Activated gamma-delta T cell (primary cell): ENCODE measurements at places on chromosomes 16 and 17.

GRCh38 chr16:16850274-16850673 is 471.3 kb downstream of the NPIPA7 start:
- no peak for DNase-seq

GRCh38 chr16:65842067-65842466 is 524.4 kb upstream of the CDH5 start:
- no peak for DNase-seq

DNA sequence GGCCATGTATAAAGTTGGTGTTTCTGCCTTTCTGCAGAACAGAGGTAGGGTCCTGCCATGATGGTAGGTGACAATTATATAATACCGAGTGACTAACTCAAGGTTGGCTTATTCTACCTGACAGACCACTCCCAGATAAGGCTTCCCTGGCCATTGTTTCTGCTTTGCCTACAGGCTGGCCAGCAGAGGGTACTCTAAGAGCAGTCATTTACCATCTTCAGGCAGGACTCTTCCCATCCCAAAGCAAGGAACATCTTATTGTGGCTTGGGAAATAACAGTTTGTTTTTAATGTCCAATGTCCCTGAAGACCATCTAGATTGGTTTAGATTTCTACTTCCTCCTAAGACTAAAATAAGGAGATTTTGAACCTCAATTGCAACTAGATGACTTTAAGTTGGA is 74.1 kb downstream of the SNX11 start:
- no peak for DNase-seq

GRCh38 chr16:65101009-65101408 is 20.9 kb downstream of the CDH11 start:
- no peak for DNase-seq

DNA sequence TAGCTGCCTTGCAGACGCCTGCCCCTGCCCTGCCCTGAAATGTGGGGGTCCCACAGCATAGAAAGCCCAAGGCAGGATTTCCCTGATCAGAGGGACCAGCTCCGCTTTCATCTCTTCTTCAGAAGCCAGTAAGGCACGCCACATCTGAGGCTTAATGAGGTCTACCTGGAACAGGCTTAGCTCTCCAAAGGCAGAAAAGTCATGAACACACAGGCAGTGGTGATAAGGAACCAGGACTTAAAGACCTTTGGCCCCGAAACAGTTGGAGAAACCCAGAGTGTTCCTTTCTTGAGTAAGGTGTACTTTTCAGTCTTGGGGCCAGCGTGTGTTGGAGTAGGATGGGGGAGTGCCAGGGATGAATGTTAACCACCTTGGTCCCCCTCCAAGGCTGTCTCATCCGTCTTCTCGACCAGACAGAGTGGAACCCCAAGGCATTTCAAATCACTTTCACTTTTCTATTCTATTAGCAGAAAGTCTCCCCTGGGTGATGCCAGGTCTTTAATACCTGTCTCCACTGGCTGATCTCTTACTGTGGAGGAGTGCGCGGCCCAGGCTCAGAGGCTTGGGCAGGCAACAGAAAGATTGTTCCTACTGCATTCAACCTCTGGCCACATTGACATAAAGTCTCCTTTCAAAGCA is 43.9 kb downstream of the TMEM186 start:
- DNase-seq: no peak

- DNase-seq: no peak
Observed at GRCh38 chr17:73089322-73090317, 2.9 kb downstream of the SLC39A11 start.

DNA sequence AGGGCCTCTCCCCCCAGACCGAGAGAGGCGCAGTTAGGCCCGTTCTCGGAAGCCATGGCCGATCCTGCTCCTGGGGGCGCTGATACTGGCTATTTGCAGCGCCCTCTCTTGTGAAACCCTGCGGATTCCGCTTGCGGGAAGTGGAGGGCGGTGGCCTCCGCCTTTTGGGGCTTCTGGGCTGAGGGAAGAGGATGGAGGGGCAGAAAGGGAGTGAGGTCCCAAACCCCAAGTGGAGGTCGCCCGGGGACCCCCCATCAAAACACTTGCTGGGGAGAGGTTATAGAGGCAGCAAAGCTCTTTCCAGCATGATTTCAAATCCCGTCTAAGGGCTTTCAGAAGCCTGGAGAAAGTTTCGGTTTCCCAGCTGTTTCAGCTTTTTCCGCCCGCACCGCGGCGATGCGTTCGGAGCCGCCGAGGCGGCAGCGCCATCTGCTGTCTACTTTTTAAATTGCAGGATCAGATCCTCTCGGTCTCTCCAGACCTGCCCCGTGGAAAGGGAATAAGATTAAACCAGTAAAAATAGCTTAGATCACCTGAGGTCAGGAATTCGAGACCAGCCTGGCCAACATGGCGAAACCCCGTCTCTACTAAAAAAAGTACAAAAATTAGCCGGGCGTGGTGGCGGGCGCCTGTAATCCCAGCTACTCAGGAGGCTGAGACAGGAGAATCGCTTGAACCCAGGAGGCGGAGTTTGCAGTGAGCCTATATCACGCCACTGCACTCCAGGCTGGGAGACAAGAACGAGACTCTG is 15.8 kb downstream of the SNX20 start:
- peak; percentile 23 for DNase-seq

DNA sequence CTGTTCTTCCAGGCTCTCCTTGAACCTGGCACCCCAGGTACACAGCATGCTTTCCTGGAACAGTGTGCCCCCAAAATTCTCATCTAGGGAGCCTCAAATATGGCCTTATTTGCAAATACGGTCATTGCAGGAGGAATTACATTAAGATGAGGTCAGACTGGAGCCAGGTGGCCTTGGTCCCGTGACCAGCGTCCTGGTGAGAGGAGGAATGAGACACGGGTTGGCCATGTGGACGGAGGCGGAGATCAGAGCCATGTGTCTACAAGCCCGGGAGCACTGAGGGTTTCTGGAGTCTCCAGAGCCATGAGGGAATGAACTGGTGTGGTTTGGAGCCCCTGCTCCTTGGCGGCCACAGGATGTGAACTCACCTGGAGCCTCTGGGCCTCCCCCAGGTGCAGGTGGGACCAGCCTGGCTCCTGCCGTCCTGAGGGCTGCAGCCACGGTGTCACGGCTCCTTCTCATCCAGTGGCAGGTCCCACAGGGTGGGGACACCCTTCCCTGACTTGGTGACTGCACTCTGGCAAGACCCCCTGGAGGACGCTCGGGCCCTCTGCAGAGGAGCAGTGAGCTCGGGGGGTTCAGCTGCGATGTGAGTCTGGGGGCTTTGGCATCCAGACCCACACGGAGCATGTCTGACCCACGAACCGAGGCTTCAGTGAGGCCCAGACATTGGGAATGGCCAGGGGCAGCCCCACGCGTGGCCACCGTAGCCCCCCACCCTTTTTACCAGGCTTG is 21.8 kb upstream of the GNG13 start:
- DNase-seq: no peak

GRCh38 chr17:11637796-11638195 is 39.5 kb downstream of the DNAH9 start:
- DNase-seq: no peak

DNA sequence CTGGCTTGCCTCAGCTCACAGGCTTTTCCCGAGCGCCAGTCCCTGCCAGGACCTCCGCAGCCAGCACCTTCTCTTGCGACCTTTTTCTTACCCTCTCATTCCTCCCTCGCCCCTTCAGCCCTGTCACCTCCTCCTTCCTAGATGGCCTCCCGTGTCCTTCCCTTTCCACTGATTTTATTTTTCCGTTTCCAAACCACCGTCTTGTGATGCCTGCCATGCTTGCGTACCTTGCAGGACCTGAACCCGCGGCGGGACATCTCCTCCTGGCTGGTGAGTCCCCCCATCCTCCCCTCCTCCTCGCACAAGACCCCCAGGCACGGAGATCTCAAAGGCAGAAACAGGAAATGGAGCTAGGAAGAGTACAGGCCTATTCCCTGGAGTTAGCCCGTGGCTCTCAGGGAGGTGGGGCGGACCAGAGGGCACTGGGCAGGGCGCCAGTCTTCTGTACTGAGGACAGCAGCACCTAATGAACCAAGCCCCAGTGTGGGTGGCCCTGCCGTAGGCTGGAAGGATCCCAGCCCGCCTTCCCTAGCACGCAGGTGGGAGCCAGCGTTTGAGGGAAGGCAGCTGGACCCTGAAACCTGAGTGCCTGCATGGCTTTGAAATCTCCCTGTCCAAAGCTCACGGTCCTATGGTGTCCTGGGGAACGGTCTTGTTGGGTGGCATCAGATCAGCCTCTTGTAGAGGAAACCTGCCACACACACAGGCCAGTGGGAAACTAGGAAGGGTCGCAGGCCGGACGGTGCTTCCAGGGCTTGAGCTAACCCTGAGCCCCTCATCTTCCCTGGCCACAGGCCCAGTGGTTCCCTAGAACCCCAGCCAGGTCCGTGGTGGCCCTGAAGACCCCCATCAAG is 612 bp downstream of the CISD3 start:
- no peak for DNase-seq

DNA sequence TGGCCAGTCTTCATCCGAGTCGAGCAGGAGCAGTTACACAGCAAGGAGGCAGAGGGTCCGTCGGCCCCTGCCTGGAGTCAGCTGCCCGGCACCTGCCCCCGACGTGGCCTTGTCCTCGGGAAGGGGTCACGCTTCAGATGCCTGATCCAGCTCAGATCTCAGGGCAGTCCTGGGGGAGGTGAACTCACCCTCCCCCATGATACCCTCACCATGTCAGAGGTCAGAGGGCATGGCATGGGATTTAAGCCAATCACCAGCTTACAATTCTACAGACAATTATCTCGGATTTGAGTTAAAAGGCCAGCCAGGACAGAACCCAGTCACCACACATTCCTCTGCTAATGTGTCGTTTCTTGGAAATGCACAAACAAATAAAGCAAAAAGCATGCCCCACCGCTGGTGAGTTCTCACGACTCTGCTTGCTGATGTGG is 211.3 kb downstream of the FOXL1 start:
- no peak for DNase-seq

GRCh38 chr17:15323131-15323530 is 18.3 kb downstream of the TEKT3 start:
- DNase-seq: no peak

DNA sequence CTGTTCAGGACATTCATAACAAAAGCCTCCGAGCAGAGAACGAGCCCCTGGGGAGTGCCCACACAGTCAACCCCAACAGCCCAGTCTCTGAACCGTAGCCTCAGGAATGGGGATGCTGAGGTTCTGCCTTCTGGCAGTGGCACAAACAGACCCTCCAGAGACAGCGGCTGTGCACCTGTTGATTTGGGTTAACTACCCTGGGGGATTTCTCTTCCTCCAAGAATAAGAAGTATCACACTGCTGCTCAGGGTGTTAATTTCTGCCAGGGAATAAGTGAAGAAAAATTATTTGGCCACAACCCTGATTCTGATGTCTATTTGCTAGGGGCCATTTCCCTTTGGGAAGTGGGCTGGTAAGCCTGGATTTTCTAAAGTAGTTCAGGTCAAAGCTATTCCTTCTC is 51.0 kb upstream of the PIRT start:
- no peak for DNase-seq

- DNase-seq: no peak
Observed at GRCh38 chr16:84737192-84738011, 37.6 kb downstream of the USP10 start.

DNA sequence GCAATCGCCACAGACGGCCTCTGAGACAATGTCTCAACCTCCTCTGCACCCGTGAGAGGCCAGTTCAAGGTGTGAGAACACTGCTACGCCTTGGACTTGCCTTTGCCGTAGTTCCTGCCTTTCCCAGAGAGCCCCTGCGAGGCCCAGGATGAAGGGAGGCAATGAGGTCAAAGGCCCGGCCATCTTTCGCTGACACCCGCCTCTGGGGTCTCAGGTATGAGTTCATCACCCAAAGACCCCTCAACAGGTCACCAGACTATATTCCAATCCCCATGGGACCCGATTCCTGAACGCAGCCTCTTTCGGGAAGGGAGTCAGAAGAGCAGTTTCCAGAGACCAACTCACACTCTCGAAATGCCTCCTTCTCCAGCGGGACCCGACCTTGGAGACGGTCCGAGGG is 573.5 kb downstream of the KCNJ18 start:
- no peak for DNase-seq

DNA sequence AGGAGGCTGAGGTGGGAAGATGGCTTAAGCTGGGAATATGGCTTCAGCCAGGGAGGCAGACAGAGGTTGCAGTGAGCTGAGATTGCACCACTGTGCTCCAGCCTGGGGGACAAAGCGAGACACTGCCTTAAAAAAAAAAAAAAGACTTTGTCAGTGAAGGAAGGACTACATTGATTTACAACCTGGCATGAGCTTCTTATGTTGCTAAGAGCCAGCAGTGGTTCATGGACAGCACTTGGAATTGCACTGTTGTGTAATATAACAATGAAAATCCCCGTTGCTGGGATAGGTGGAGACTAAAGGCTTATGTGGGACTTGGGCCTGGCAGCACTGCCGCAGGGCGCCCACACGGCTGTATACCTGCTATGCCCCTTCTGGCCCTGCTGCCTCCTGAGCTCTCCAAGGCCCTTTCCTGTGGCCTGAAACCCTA is 14.1 kb upstream of the SLC16A5 start:
- DNase-seq: no peak

DNA sequence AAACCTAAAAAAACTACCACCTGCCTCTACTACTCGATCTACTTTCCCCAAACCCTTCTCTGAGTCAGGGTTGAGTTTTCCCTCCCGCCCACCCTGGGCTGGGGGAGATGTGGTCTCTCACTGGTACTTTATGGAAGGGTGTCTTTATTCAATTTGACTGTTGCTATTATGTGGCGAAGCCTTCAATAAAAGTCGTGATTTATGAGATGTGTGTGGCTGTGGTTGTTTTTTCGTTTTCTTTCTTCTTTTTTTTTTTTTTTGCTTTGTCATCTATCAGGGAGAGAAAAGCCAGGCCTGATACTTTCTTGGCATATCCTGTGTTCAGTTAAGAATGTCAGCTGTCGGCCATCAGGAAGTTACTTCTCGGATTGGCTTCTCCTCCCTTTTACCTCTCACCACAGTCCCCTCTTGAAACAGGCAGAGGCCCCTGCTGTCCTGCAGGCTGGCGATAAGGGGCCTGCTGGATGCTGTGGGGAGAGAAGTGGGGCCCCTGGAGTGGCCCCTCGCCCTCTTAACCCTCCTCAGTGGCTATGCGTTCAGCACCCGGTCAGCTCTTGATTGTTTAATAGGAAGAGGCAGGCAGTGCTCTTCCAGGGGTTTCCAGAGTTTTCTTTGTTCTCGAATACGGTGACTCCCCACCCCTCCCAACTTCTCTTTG is 123.0 kb downstream of the MSI2 start:
- no peak for DNase-seq

DNA sequence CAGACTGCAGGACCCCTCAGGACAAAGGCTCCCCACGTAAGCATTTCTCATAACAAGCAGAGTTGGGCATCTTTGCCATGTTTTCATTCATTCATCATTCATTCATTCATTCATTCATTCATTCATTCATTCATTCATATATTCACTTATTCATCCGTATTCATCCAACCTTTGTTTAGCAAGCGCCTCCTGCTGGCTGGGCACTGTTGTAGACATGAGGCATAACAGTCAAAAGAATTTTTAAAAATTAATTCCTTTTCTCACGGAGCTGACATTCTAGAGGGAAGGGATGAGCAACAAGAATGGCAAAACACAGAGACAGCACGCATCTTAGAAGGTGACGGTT is 351.7 kb upstream of the TNRC6C start:
- no peak for DNase-seq

GRCh38 chr16:66275775-66276428 is 90.6 kb upstream of the CDH5 start:
- DNase-seq: no peak
